ENCODE measurements at places on chromosomes 7 and 10.

GRCh38 chr10:55158633-55159032 is 357.6 kb upstream of the PCDH15 start:
- DNase-seq = no peak

DNA sequence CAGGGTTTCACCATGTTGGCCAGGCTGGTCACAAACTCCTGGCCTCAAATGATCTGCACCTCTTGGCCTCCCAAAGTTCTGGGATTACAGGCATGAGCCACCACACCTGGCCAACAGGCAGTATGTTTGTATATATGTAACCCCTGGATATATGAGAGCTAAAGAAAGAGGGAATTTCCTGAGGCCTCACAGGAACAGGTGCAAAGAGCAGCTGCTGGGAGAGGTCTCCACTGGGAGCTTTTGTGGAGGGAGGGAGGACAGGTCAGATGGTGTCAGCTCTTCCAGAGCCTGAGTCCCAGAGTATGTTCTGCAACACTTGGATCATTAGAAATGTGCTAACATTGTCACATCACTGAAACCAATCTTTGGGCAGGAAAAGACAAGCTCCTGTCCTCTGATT is 110.1 kb upstream of the KIF5B start:
- no peak for DNase-seq

- DNase-seq = no peak
Measured at GRCh38 chr7:80480566-80480965, 31.3 kb downstream of the GNAT3 start.

- DNase-seq = no peak
Measured at GRCh38 chr10:49661140-49661856, 18.2 kb upstream of the C10orf53 start.

GRCh38 chr7:128020159-128020558 is 11.1 kb downstream of the LRRC4 start:
- DNase-seq = no peak

GRCh38 chr10:102597131-102597991 is 46.9 kb upstream of the TRIM8 start:
- DNase-seq = no peak

DNA sequence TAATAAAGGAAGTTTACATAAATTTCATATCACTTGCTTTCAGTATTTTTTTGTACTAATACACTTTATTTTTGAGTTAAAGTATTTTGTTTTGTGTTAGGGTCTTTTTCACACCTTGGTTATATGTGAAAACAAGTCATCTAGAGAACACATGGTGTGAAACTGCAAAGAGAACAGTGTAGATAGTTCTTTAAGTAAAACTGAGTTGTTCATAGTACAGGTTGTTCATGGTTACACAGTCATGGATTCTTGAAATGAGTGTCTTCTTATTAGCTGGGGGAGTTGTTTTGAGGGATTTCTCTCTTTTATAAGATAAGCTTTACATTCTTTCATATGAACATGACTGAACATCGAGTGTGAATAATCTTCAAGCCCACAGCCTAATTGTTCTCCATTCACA is 244.2 kb downstream of the THSD7A start:
- DNase-seq = no peak

DNA sequence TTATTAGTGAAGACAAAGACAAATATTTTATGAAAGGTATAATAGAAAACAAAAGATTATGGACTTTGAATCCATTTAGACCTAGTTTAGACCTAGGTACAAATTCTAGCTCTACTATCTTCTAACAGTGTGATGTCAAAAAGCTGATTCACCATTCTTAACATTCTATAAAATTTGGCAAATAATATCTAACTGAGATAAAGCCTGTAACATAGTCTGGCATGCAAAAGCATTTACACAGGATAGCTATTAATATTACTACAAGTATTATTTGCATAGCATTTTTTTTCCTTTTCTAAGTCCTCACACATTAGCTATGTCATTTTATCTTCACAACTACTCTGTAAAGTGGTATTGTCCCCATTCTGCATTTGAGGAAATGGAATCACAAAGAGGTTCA is 179.6 kb upstream of the LRRTM3 start:
- DNase-seq = no peak

DNA sequence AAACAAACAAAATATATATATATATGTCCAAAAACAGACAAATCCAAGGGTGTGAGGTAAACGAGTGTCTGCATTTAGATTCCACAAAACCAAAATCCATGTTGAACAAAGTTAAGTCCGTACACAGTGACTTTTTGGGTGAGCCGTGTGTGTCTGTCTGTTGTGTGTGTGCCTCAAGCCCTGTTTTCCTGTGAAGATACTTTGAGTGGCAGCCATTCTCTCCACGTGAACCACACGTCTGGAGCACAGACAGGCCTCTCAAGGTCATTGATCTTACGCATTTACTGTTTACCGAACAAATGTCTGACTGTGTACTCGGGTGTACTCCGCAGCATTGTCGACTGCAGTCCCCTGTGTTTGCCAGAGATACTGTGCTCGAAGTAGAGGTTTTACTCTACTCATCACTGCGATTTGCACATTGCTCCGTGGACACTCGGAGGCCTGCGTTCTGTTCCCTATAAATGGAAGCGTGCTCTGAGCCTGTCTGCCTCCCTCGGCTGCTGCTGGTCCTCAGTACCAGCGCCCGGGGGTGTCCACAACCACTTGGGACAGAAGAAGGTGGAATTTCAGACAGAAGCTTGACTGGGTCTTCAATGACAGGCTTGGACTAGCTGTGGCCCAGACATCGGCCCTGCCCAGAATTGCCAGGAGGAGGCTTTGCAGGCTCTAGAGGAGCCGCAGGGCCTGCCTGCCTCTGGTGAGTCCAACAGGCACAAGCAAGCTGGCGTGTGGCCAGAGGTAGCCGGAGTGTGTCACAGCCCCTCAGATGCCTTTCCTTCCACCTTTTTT is 22.1 kb downstream of the CYP17A1 start:
- no peak for DNase-seq

- DNase-seq = no peak
Measured at GRCh38 chr10:111186358-111186757, 109.5 kb downstream of the ADRA2A start.

All from stimulated activated CD8-positive, alpha-beta memory T cell treated with anti-CD3 and anti-CD28 coated beads, Interleukin-2, amount 100 ng/mL, for 1 hour (primary cell).